ENCODE measurements at places on chromosomes 5 and 9.

- peak; percentile 90 for DNase-seq
These were observed at the start of gene NOTCH1 for GRCh38 chr9:136545965-136546696. NOTCH1 (minus strand) TSS chr9:136546048; CDS start chr9:136545786, 262 bp downstream.

- DNase-seq: no peak
These were observed 86.1 kb upstream of the CEP78 start for GRCh38 chr9:78149702-78150291.

DNA sequence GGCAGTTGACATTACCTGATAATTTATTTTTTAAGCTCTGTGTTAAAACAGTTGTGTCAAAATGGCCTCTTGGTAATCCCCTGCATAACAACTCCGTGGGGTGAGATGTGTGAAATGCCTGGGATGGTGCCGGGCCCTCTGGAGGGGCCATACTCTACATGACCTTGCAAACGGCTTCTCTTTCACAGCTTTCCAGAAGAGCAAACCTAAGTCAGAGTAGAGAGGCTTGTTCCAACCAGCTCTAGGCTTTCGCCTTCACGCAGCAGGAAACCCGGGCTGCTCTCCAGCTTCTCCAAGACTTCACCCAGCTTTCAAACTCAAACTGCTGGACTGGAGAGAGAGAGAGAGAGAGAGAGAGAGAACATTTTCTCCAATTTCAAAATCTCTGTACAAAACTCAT is 120.1 kb downstream of the SNX18 start:
- DNase-seq: peak; percentile 19

DNA sequence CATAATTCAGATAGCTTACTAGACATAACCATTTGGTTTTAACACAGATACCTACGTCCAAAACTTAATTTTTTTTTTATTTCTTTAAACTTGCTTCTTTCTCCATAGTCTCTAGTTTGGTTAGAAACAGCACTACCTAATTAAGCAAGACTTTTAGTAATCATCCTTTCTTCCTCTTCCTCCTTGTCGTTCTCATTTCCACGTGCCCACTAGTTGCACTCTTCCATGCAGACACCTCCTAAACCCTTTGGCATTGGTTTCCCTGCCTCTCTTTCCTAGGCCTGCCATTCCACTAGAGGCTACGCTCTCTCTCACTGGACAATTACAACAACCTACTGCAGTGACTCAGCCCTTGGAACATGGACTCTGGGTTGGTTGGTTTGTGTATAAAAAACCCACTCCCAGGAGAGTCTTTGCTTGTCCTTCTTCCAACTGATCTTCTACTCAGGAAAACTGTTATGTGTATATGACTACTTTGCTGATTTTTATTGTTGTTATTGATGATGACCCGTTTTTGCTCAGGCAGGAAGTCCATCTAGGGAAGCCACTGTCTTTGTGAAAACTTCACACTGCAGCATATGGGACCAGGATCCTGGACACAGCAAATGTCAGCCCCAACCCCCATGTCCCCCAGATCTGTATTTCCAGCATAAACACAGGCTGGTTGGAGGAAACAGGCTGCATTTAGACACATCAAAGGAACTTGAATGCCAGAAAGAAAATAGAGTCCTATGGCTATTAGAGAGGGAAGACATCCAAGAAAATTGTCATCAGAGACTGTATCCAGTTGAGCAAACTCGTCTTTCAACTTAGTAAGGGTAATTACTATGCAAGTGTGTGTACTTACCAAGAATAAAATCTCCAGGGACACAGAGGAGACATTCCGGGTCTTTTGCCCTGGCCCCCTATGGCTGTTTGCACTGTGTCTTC is 503.2 kb downstream of the GADD45G start:
- DNase-seq: no peak

- DNase-seq: no peak
These were observed 77.7 kb downstream of the TMEM174 start for GRCh38 chr5:73250645-73251044.

DNA sequence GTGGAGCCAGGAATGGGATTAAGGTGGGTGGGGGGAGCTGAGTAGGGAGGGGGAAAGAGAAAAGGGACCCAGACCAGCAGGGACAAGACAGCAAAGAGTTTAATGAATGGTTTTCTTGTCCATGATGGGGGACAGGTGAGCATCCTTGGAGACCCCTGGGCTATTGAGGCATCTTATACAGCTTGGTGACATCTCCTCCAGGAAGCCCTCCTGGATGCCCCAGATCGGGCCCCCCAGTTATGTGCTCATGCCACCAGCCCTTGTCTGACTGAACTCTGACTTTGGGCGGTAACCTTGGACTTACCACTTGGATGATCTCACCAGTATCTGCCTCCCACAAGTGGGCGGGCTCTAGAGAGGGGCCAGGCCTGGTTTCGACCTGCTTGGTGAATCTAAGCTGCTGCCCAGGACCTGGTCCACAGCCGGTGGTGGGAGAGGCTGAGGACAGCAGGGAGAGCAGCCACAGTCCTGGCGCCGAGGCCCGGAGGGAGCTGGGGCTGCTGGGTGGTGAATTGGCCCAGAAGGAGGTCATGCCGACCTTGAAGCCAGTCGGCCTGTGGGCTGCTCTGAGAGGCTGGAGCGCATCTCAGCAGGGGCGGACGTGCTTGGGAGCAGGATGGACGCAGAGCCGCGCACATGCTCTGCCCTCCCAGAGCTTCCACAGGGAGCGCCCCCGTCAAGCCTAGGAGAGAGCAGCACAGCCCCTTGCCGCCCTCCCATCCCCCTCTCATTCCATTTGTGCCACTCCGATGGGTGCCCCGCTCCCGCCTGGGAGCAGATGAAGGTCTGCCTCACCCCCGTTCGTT is 36.2 kb downstream of the UNC5A start:
- DNase-seq: no peak

DNA sequence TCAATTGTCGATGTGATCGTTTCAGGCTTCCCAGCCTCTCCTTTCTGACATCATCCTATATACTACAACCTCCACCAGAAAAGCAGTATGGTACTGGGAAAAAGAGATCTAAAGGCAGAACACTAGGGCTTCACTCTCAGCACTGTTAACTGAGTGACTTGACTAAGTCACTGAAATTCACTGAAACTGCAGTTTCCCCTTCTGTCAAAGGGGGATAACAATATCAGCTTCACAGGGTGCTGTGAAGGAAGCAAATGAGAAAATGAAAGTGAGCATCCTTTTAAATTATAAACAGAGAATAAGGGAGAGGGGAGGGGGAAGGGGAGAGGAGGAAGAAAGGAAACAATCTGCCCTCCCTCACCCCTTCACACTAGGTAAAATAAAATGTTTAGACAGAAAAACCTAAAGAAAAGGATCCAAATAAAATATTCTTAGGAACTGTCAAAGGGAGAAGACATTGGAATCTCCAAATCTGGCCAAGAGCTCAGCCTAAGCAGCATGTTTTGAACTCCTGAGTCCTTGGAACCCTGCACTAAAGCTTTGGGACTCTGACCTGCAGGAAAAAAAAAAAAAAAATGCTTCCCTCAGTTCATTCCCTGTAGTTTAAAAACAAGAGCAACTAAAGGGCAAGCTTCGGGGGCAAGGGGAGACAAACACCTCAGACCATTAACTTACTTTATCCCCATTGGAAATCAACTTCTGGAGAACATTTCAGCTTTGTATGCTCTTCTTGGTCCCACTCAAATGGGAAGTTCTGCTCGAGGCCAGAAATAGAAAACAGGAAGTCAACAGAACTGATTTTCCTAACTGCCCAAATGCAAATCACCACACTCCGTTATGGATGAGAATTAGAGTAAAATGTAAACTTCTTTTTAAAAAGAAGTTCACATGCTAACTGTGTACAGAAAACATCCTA is 178.3 kb downstream of the DEPDC1B start:
- DNase-seq: no peak

DNA sequence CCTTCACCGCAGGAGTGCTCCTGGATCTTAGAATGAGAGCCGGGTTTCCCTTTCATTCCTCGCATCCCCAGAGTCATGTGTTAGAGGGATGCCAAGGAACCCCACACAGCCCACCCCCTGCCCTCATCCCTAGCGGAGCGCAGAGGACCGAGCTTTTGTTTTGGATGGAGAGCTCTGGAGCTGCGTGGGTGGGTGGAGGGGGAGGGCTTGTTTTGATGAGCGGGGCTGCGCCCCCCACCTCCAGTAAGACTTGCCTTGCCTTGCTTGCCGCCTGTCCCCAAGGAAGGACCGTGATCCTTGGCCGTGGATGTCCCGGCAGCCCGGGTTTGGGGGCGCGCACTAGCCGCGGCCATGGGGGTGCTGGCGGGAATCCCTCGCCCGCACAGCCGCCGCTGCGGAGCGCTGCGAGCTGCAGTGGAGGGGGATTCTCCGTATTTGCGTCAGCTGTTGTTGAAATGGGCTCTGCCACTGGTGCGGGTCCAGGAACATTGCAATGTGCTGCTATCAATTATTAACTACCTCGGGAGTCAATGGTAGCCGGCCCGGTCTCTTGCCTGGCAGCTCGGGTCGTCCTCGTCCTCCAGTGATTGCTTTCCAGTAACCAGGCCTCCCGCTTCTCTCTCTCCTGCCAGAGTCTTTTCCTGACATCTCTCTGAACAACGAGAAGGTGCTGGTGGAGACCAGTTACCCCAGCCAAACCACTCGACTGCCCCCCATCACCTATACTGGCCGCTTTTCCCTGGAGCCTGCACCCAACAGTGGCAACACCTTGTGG is 1.0 kb downstream of the EGR1 start:
- no peak for DNase-seq

DNA sequence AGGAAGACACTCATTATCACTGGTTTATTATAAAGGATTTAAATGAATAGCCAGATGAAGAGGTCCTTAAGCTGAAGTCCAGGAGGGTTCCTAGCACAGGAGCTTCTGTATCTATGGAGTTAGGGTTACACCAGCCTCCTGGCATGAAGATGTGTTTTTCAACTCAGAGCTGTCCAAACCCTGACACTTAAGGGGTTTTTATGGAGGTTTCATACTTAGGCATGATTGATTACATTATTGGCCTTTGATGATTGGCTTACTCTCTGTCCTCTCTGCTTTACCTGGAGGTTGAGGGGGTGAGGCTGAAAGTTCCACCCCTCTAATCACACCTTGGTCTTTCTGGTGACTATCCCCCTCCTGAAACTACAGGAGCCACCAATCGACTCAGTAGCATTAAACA is 84.9 kb upstream of the ZNF169 start:
- no peak for DNase-seq

- DNase-seq: no peak
These were observed 101.6 kb downstream of the RFK start for GRCh38 chr9:76292658-76293057.

DNA sequence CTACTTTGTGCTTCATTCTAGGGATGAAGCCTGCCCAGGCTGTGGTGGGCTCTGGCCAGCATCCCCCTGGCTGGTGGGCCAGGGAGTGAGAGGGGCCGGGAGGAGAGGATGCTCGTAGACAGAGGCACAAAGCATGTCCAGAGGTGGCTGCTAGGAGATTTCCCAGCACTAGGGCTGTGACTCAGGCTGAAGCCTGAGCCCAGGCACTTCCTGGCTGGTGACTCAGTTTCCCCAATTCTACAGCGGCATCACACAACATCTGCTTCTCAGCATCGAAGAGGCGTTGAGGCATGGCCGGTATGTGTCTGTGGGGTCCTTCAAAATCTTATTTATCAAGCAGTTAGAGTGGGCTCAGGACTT is 55.6 kb downstream of the DUSP1 start:
- DNase-seq: no peak

DNA sequence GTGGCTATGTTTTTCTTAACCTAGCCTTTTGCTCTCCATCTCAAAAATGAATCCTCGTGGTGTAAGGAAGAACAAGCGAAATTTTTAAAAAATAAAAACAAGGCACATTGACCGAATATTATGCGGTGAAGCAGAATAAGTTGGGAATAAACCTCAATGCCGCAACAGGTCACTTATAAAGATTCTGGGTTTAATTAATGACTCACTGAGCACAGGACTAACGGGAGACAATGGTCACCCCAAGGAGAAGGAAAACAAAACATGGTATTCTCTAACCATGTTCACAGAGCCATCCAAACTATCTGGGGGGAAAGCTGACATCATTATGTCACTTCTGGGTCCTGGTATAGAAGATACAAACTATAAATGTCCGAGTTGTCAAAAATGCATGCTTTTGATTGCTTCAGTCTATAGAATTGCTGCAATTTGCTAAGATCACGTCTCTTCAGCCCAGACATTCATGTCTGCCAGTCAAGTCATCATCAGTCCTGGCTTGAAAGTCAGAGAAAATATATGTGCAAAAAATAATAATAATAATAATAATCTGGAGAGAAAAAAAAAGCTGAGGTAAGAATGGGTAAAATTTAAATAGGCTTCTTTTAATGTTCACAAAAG is 280.6 kb downstream of the NR2F1-AS1 start:
- DNase-seq: no peak

DNA sequence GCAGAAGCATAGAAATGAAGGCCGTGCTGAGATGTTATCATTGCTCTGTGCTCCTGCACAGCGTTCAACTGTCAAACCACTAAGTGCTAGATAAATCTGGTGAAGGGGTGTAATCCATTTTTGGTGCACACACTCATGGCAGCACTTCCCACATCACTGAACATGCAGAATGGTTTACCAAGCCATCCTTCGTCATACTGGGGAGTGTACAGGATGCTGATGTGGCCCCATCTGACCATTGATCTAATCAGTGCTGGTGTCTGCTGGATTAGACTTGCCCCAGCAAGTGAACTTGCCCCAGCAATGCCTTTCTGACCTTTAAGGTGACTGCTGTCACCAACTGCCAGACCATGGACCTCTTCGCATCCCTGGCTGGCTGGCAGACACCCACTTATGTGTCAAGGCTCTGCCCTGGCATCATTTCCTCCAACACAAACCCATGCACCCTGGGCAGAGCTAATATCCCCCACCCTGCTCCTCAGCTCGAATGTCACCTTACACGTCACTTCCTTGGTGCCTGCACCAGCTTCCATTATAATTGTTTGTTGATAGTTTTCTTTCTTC is 4.2 kb upstream of the SEMA4D start:
- DNase-seq: peak; percentile 46

DNA sequence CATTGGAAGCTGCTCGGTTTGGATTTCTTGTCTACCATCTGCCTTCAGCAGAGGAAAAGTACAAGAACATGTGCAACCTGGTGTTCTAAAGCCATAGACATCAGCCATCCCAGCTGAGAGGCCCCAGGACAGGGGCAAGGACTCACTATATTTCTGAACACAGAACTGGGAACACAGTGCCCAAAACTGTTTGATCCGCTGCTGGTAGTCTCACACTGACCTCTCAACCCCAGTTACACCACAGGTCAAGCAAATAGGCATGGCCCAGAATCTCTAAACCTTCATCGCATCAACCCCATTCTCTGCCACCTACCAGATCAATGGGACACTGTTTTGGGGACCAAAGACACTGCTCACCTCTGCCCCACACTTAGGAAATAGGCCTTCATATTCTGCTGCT is 2.0 kb downstream of the KLHL3 start:
- no peak for DNase-seq

GRCh38 chr5:156400231-156400986 is 73.4 kb downstream of the SGCD start:
- DNase-seq: no peak

GRCh38 chr9:113566712-113567071 is 103.2 kb downstream of the RGS3 start:
- no peak for DNase-seq

- no peak for DNase-seq
These were observed 20.3 kb upstream of the CTNNA1 start for GRCh38 chr5:138732933-138733332.
